ENCODE measurements at places on chromosomes 5 and 9.

GRCh38 chr5:95861864-95862561 lies 39.5 kb upstream of the GLRX start:
- DNase-seq, result no peak

DNA sequence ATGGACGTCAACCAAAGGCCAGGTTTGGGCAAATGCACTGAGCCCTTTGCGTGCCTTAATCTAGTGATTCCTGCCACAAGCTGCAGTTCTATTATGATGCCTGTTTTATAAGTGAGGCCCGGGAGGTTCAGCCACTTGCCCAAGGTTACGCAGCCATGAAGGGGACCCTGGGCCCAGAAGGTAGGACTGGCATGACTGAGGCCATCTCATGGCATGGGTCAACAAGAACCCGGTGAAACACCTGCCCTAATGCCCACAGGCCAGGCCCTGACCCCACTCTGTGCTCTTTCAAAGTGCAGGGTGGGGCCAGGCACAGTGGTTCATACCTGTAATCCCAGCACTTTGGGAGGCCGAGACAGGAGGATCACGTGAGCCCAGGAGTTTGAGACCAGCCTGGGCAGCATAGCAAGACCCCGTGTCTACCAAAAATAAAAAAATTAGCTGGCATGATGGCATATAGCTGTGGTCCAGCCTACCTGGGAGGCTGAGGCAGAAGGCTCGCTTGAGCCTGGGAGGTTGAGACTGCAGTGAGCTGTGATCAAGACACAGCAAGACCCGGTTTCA lies 8.6 kb downstream of the NINJ1 start:
- peak; percentile 44 for DNase-seq

DNA sequence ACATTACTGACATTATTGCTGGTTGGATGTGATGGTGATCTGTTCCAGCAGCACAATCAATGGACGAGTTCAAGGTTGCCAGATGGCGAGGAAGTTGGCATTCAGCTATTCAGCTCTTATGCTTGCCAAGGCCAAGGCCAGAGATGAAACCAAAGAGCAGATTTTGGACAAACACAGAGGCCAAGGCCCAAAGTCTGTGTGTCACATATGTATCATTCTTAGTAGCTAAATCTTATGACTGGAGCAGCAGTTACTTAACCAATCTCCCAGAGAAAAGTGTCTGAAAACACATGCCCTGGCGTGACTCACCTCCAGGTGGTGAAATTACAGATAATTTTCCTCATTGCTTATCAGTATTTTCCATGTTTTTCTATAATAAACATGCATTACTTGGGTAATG lies 189.0 kb upstream of the EGFLAM start:
- no peak for DNase-seq

GRCh38 chr5:158198636-158199035 lies 339.7 kb upstream of the CLINT1 start:
- DNase-seq, result no peak

DNA sequence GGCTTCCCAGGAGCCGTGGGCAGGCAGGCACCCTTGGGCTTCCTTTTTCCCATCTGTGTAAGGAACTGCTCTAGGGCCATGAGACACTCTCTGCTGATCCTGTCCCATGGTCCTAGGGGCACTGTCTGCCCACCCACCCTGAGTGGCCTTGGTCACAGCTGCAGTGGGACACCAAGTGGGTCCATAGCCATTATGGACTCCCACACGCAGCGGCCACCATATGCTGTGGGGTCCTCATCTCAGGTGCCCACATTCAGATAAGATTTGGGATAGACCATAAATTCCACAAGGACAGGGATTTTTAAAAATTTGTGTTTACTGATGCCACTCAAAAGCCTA lies 180.8 kb downstream of the AUH start:
- no peak for DNase-seq

- no peak for DNase-seq
Observed at GRCh38 chr5:168736281-168736831, 157.2 kb upstream of the PANK3 start.

DNA sequence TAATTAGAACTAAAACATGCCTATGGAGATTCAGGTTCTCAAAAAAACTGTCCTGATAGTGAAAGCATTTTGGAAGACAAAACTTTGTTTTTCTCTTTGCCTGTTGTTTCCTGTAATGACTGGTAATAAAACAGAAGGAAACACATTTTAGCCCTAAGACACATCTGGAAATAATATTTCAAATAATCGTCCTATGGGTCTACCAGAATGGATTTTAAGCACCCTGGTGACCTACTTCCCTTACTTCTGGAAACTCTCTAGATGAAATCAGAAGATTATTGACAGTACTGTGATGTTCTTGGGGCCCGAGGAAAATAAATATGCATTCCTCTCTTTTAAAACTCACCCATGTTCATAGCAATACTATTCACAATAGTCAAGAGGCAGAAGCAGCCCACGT lies 110.1 kb upstream of the TLE4 start:
- no peak for DNase-seq

DNA sequence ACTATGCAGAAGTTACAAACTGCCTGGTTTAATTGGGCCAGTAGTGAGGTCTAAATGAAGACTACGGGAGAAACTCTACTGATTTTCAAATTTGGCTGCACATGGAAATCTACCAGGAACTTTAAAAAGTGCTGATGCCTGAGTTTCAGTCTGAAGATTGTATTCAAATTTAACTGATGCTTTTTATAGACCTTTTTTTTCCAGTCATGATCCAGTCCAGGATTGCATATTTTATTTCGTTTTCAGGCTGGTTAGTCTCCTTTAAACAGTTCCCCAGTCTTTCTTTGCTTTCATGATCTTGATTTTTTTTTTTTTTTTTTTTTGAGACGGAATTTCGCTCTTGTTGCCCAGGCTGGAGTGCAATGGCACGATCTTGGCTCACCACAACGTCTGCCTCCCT lies 23.7 kb upstream of the SPZ1 start:
- DNase-seq, result no peak

- DNase-seq, result no peak
Observed at GRCh38 chr9:80946496-80947170, 742.7 kb downstream of the TLE1 start.

DNA sequence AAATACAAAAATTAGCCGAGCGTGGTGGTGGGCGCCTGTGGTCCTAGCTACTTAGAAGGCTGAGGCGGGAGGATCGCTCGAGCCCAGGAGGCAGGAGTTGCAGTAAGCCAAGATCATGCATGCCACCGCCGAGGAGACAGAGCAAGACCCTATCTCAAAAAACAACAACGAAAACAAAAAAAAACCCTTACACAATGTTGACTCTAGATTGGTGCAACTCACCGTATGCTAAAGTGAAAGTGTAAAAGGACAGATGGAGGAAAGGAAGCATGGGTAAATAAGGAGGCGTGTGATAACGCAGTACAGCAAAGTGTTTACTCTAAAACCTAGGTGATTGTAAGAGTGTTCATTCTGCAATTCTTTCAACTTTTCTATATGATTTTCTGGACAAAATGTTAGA lies 15.9 kb upstream of the RUFY1 start:
- DNase-seq, result no peak

- DNase-seq, result no peak
Observed at GRCh38 chr5:154309805-154310204, 119.3 kb downstream of the GALNT10 start.

DNA sequence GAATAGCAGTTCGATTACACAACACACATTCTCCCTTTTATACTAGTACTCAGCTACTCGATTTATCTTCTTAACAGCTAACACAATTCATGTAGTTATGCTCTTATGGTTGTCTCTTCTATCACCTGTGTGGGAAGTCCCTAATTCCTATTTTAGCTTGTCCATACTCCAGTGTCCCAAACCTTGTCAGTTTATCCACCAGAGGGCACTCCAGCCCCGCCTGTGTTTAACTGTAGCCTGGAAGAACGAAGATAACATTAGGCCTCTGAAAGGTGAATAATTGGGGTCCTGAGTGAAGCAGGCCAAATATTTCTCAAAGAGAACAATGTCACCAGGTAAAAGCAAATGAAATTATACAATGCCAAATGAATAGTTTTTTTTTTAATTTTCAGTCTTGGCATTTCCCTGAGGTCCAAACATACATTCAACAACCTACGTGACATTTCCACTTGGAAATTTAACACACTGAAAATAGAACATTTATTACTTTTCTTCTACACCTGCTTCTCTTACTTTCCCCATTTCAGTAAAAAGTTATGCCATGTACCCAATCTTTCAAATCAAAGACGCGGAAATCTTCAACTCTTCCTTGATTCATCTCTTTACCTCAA lies 560.7 kb downstream of the HTR1A start:
- no peak for DNase-seq

DNA sequence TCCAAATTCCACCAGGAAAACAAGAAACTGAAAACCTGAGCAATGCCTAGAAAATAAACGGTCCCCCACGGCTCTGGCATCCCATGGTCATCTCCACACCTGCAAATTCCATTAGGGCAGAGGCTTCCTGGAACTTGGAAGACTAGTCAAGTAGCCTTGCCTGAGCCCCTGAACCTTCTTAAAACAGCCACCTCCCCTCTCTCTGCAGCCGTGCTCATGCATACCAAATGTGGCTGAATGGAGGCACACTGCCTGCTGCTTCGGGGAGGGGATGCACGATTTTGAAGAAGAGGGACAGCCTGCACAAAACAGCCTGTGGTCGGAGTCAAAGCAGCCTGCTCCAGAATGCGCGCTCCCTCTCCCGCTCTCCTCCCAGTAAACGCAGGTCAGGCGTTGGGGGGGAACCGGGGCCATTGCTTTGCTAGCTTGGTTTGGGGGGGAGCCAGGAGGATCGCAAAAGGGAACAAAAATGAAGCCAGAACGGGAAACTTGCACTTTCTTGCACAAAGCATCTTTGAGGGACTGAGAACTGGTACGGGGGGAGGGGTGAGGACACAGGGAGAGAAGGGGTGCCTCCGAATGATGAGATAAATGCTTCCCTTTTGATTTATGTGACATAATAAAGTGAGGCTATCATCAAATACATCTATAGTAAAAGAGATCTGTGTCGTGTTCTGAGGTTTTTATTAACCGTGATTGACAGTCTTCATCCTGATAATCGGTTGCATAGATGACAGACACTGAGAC lies at the start of gene TRPM3:
TSS of gene TRPM3 (minus strand) at position 347 of the 747 bp plus-strand sequence. CDS start at position 80, 267 bp downstream.
- no peak for DNase-seq

- DNase-seq, result no peak
Observed at GRCh38 chr5:20833081-20833627, 845.2 kb upstream of the CDH18 start.

GRCh38 chr5:144315994-144316634 lies 145.4 kb downstream of the KCTD16 start:
- DNase-seq, result no peak

DNA sequence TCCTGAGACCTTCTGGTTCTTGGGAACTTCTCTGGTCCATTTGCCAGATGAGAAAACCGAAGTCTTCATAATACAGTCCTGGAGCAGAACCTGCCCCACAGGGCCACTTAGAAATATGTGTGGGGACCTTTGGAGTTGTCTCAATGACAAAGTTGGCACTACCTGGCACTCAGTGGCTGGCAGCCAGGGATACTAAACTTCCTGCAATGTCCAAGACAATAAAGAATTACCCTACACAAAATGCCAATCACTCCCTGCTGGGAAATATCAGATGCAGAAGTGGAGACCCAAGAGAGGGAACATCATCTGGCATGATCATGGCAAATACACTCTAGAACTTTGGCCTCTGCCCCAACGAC lies 29.6 kb downstream of the ADRB2 start:
- no peak for DNase-seq

DNA sequence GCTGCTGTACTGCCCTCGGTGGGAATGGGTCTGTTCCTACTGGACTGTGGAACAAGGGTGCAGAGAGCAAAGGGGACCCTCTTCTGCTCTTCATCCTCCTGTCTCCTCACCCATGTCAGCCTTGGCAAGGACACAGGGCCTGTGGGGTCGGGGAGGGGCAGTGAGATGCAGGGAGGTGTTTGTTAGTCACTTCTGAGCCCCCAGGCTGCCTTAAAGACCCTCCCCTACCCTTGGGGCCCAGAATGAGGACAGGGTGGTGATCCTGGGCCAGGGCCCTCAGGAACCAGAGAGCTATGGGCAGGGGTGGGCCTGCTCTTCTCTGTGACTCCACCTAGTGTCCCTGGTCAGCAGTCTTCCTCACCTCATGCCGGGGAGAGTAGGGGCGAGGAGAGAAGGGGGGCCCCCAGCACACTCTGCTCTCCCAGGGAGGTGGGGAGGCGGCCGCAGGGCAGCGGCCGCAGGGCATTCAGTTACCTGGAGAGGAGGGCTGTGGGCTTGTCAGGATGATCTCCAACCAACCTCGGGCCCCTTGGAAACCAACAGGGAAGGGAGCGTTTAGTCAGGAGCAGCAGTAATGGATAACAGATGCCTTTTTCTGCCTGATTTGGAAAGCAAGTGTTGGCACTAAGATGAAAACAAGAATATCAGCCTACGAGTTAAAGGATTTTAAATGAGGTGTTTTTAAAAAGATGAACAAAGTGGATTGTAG lies 62.0 kb upstream of the GARNL3 start:
- DNase-seq, result no peak

GRCh38 chr5:57055731-57056130 lies 103.8 kb upstream of the MIER3 start:
- no peak for DNase-seq

GRCh38 chr5:37815913-37816312 lies 23.9 kb downstream of the GDNF start:
- DNase-seq, result no peak

- no peak for DNase-seq
Observed at GRCh38 chr9:137439158-137439714, 1.9 kb downstream of the ENTPD8 start.
